ENCODE measurements at places on chromosomes 5 and 9.
A peak's percentile ranks its signal among the peaks of the same experiment; 100 is the strongest.

DNA sequence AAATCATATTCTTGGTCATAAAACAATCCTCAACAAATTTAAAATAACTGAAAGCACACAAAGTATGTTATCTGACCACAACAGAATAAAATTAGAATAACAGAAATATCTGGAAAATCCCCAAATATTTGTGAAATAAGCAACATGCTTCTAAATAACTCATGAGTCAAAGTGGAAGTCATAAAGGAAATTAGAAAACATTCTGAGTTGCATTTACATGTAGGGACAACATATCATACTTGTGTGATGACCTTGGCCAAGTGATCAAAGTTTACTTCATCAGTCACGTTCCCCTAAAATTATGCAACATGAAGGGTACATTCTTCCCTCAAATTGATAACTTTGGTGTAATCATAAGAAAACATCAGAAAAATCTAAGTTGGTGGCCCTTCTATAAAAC, 64.7 kb downstream of the CSF2 start:
- DNase-seq: no peak

DNA sequence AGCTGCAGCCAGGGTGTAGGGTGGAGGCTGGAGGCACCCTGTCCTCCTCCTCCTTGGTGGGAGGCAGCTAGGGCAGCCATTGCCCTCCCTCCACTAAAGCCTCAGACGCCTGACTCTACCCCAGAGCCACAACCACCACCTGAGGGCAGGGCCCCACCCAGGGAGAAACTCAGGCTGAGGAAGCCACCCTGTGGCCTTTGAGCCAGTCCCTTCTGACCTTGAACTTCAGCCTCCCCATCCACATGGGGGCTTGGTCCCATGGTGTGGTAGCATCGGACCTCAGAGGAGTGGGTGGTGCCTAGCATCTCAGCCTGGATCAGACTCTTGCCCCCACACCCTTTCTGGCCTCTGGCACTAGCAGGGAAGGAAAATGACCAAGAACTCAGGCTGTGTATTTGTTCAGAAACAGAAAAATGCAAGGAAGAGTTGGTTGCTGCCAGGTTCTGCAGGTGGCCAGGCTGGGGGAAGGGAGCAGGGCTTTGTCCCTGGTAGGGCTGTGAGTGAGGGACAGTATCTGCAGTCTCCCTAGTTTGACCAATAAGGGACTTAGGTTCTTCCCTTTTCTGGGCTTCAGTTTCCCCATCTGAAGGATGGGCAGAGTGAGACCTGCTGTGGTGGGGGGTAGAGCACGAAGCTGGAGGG, 3.2 kb downstream of the DAB2IP start:
- DNase-seq: no peak

GRCh38 chr9:78982849-78983248, 588.9 kb upstream of the TLE4 start:
- DNase-seq: no peak

DNA sequence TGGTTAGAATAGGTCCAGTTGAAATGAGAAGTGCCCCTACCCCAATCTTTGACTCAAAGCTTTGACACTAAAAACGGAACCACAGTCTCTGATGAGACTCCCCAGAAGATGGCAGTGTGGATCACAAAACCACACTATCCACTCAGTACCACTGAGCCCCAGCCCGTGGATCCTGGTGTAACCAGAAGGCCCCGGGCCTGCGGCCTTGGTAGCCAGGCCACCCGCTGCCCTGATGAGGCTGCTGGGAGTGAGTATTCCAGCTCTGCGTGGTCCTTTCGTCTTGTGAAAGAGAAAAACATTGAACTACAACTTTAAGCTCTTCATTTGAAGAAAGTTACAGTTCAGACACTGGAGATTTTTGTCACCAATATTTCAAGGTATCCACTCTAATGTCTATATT, 42.2 kb upstream of the FBP1 start:
- peak; percentile 10 for DNase-seq

- no peak for DNase-seq
Measured at GRCh38 chr5:8954801-8955200, 591.1 kb downstream of the SEMA5A start.

GRCh38 chr5:122392824-122393223, 80.8 kb downstream of the SNCAIP start:
- DNase-seq: no peak

GRCh38 chr5:177412603-177413233, 3.4 kb upstream of the F12 start:
- DNase-seq: no peak

DNA sequence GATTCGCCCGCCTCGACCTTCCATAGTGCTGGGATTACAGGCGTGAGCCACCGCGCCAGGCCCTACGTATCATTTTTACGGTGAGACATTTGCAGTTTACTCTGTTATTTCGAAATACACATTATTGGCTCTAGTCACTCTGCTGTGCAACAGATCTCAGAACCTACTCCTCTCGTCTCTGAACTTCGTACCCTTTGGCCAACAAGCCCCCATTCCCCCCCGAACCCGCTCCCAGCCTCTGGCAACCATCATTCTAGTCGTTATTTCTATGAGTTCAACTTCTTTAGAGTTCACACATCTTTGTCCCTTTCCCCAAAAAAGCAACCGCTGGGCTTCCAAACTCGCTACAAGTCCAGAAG, 735 bp downstream of the PTGR1 start:
- DNase-seq: no peak

DNA sequence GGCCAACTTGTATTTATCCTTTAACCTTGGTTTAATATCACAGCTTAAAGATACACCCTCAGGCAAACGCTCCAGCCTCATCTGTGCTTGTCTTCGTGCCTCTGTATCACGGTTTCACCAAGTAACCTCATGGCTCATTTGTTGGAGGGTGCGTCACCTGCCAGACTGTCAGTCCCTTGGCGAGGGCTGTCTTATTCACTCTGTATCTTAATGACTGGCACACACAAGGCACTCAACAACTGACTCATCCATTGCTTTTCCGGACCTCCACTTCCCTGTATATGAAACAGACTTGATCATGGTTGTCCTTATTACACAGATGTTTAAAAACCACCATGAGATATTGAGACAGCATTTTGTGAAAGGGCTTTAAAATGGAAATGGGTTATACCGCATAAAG, 28.0 kb downstream of the LCP2 start:
- DNase-seq: no peak

DNA sequence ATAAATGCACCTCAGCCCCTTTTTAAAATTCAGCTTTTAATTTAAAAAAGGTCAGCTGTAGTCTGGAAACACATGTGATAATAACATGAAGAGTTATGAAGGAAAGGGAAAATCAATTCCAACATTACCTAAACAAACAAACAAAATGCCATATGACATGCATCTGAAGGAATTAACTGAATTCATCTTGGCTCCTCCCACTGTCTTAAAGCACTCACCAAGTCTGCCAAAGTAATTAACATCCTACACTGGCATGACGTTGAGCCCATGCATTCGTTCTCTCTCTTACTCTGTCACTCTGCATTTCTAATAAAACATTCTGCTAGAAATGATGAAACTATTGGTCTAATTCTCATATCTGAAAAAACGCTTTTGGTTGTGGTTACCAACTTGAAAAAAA, 37.7 kb downstream of the TSSK1B start:
- DNase-seq: no peak

DNA sequence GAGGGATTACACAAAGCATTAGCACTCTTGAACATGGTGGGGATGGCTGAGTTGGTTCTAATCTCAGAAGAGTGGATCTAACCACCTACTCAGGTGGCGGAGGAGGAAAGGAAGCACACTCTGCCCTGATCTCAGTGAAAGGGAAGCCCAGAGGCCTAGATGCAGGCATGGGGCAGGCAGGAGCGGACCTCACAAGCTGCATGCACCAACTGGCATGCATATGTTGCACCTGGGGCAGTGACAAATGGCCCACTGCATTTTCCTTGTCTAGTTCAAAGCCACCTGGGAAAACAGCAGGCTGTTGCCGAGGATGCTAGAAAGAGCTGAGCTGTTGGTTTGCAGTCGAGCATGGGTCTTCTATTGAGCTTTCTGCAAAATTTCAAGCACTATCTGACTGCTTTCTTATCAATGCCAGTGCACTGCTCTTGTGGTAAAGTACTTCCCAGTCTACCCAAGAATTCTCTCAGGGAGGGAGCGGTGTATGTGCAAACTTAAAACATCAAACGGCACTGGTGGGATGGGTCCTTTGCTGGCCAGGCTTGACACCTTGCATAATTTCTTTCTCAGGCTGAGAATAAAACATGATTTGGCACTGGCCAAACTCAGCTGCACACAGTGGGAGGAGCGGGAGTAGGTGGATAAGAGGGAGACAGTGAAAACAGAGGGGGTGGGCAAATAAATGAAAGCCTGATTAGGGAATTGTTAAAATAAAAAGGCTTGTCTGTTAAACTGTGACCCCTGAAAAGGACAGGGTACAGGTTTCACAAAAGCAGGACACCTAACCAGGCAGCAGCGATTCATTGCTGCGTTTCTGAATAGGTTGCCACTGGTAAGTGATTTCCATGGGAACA, 108.9 kb downstream of the MARCHF3 start:
- DNase-seq: no peak

DNA sequence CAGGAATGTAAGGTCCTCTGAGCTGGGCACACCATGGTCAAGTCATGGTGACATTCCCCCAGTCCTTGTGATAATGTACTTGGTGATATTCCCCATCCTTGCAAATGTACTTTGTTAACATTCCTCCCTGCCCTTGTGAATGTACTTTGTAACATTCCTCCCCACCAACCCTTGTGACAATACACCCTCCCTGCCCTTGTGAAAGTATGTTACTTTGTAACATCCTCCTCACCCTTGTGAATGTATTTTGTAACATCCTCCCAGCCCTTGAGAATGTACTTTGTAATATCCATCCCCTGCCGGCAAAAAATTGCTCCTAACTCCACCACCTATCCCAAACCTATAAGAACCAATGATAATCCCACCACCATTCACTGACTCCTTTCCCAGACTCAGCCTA, 53.3 kb downstream of the RAPGEF6 start:
- no peak for DNase-seq

GRCh38 chr9:105447386-105447813, 434 bp upstream of the FSD1L start:
- DNase-seq: no peak

DNA sequence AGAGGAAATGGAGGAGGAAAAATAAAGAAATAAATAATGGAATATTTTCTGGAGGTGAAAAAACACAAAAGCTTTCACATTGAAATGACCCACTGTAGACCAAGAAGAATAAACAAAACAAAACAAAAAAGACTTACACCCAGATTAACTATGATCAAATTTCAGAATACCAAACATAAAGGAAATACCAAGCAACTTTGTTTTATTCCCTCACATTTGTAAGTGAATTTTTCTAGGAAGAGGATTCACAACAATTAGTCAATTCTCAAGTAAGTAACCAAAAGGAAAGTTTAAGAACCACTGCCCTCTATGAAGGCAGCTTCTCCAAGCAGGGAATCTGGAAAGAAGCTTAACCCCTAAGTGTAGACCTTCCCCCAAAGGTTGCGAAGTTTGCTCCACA, 29.6 kb upstream of the B4GALT1 start:
- no peak for DNase-seq

GRCh38 chr5:18740301-18740700, 1106.0 kb downstream of the TAF11L14 start:
- DNase-seq: no peak

- DNase-seq: no peak
Measured at GRCh38 chr5:176775409-176775808, 35.0 kb upstream of the UNC5A start.

- DNase-seq: no peak
Measured at GRCh38 chr5:126062398-126063221, 360.6 kb upstream of the GRAMD2B start.

- DNase-seq: no peak
Measured at GRCh38 chr5:522116-522515, 2.1 kb downstream of the SLC9A3 start.

GRCh38 chr9:109171926-109172325, 4.9 kb upstream of the FRRS1L start:
- no peak for DNase-seq

DNA sequence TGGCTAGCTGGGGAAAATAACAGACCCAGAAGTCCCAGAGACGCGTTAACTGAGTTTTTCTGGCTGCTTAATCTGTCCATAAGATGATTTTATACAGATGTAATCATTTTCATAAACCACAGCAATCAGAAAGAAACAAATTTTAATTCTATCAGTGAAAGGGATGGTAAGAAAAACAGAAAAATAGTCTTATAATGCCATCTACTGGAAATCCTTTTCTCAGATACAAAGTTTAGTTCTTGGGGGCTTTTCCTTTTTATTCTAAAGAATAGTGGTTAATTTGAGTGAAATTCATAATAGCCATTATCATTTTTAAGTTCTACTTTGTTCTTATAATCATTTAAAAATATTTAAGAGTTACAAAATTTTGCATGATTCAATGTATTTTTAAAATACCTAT, 44.4 kb downstream of the DROSHA start:
- DNase-seq: no peak

- no peak for DNase-seq
Measured at GRCh38 chr9:108961151-108961550, 27.0 kb downstream of the ABITRAM start.

DNA sequence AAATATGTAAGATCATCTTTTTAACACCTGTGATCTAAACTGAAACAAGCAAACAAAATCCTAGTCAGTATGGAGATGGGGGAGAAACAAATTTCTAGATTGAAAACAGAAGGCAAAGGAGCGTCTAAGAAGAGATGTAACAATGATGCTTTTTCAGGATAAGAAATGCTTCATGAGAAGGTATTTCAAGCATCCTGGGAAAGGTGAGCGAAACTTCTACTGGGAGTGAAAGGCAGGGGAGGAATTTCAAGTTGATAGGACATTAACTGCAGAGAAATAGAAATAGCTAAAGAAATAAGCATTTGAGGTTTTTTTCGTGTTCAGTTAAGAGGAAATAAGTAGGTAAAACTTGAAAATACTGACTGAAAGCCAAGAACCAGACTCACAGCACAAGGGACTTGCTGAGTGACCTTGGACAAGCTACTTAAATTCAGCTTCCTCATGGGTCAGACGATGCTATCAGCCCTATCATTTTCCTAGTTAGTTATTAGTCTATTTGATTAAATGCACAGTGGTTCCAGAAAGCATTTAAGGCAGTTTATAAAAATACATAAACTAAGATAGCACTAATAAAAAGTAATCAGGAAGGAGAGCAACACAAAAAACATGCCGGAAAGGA, 406.3 kb downstream of the PDE4D start:
- DNase-seq: no peak

DNA sequence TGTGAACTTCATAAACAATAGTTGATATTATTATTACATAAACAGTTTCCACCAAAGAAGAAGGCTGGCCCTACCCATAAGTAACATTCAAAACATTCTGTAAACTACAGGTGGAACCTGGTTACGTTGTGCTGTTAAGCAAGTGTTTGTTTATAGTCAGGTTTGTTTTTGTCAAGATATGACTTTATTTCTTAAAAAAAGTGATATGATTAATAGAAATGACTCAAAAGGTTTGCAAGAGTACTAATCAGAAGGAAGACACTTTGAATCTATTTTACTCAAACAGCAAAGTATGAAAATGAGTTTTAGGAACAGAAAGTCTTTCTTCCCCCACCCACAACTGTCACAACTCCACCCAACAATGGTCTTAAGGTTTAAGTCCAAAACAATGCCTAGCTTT, 220.8 kb downstream of the PLK2 start:
- no peak for DNase-seq
